ENCODE measurements at places on chromosomes 6 and 20. TPM values are rescaled to one million over a fixed set of nuclear protein-coding genes. Genes with fewer than 3 reads are reported as not detected.

DNA sequence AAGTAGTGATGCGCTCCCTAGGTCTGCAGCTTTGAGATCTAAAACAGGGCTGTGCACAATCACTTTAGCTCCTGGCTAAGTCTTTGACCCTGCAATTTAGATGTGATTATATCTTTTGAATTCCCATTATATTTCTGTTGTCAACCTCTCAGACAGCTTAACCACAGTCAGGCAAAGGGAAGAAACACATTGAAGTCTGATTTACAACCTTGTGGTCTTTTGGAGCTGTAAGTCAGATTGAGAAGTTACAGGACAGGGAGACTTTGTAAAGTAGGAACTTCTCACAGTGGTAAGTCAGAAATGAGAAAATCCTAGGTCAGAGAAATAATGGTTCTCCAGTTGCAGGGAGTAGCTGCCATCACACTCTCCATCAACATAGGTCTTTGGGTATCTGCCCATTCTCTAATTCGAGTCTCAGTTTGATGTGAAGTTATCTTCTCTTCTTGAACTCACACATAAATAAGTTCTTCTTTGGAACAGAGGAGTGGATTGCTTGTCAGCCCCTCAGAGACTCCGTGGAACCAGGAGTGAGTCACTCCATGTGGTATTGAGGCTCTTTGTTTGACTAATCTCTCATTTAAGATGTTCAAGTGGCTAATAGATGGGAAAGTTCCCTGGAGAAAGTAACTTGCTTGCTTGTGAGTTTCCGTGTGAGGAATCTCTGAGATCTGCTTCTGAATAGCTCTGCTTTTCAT, 35.0 kb upstream of the SGK1 start:
- no peak for DNase-seq

- no peak for DNase-seq
Observed at GRCh38 chr20:49340161-49340966, 62.5 kb upstream of the ZNFX1 start.

- DNase-seq, result no peak
Observed at GRCh38 chr20:7710440-7710839, 229.8 kb downstream of the HAO1 start.

DNA sequence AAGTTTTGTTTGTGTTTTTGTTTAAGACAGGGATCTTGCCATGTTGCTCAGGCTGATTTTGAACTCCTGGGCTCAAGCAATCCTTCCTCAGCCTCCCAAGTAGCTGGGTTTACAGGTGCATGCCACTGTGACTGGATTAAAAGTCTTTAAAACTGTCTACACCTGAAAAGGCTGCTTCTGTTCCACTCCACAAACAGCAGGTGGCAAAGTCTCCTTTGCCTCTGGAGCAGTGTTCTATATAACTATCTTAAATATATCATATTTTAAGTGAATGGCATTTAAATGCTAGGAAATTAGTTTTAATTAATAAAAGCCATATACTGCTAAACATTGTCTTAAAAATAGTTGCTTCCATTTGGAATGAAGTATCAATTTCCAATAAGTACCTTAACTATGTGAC, 89.2 kb upstream of the BCLAF1 start:
- no peak for DNase-seq

DNA sequence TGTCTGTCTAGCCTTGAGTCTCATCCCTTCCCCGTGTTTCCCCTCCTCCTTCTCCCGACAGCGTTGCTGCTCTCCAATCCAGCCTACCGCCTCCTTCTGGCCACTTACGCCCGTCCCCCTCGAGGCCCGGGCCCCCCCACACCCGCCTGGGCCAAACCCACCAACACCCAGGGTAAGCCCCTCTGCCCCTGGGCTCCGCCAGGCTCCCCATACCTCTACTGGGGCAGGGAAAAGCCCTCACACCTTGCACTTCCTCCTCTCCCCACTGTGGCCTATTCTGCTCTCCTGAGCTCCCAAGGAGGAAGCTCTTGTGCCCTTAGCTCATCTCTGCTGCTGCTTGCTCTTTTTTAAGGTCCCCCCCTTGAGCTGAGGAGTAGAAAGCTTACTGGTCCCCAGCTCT, 11.0 kb downstream of the DDR1 start:
- no peak for DNase-seq

Gene ABHD16B
- total RNA-seq, result not detected

GRCh38 chr6:38495922-38496635, 143.7 kb downstream of the BTBD9 start:
- DNase-seq, result no peak

DNA sequence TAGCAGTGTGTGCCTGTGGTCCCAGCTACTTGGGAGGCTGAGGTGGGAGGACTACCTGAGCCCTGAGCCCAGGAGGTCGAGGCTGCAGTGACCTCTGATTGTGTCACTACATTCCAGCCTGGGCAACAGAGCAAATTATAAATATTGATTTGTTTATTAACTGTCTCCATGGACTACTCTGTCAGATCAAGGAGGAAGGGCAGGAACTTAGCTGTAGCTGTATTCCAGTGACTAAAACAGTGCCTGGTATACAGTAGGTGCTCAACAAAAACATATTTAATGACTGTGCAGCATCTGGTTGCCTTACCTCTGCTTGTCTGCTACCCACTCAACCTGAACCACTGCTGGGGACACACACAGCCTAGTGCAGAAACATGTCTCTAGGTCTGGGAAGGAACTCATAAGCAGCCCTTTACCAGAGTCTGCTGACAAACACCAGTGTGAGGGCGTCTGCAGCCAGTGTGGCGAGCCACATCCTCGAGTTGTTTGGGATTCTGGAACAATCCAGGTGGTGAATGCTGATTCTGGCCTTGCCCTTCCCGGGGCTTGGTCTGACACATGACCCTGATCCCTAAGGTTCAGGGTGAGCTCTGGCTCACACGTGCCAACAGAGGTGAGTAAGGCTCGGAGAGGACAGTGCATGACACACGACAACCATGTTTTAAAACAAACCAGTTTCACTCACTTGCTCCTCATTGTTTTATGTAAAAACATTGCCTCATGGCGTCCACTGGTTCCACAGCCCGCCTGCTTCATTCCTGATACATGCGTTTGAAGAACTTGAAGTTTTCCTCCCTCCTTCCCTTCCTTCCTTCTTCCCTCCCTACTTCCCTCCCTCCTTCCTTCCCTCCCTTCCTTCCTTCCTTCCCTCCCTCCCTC, 117.9 kb upstream of the ZNF217 start:
- no peak for DNase-seq

GRCh38 chr6:132780770-132781371, 17.6 kb downstream of the SLC18B1 start:
- DNase-seq, result no peak

DNA sequence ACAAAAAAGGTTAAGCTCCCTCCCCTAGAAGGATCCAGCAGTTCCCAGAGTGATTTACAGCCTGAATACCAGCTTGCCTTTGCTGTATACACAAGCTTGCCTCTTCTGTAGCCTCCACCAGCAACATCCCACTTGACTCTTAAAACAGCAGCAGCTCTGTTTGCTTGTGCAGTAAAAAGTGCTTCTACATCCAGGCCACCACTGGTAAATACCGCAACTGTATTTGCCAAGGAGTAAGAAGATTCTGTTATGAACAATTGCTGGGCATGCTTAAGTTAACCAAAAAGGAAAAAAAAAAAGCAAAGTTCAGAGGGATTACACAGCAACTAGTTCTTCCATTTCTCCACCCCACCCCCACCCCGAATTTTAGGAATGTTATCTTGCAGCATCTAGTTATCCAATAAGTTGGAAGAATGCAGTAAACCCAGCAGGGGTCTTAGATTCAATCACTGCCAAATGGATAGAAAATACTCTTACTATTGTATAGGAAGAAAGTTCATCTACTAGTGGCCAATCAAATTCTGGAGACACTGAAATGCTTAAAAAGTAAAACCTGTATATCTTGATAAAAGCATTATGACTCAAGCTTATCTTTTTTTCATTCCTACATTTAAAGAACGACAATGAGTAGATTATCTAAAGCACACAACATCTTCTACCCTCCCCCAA, 4.8 kb downstream of the SALL4 start:
- DNase-seq, result no peak

GRCh38 chr6:122803171-122803661, 14.2 kb downstream of the SMPDL3A start:
- DNase-seq, result no peak

DNA sequence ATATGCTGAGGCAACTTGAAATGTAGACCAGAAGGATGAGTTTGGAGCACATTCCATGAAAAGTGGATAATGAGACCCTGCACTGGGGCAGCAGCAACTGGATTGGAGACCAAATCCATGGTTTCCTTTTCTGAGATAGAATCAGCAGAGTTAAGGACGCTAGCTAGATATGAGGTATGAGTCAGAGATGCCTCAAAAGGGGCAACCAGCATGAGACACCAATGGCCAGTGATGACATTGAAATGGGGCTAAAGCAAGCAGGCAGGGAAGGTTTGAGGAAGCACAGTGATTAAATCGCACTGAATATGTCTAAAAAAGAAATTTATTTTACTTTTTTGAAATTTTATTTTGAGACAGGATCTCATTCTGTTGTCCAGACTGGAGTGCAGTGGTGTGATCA, 802.4 kb downstream of the TFAP2A start:
- no peak for DNase-seq

DNA sequence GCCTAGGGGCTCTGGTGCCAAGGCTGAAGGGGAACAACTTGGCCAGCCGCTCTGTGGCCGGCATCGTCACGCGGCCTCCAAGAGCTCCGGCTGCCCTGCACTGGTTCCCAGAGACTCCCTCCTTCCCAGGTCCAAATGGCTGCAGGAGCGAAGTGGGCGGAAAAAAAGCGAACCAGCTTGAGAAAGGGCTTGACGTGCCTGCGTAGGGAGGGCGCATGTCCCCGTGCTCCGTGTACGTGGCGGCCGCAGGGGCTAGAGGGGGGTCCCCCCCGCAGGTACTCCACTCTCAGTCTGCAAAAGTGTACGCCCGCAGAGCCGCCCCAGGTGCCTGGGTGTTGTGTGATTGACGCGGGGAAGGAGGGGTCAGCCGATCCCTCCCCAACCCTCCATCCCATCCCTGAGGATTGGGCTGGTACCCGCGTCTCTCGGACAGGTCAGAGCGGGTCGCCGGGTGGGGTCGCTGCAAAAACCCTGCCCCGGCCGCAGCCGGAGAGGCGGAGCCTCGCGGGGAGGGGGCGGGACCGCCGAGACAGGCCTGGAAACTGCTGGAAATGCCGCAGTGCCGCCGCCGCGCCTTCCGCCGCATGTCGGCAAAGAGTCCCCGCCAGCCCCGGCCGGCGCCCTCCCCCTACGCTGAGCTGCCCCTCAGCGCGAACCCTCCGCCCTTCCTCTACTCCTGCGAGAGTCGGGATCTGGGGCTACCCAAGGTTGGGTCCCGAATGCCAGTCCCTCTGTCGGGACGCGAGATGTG, 814 bp upstream of the HSP90AB1 start:
- peak; percentile 49 for DNase-seq

DNA sequence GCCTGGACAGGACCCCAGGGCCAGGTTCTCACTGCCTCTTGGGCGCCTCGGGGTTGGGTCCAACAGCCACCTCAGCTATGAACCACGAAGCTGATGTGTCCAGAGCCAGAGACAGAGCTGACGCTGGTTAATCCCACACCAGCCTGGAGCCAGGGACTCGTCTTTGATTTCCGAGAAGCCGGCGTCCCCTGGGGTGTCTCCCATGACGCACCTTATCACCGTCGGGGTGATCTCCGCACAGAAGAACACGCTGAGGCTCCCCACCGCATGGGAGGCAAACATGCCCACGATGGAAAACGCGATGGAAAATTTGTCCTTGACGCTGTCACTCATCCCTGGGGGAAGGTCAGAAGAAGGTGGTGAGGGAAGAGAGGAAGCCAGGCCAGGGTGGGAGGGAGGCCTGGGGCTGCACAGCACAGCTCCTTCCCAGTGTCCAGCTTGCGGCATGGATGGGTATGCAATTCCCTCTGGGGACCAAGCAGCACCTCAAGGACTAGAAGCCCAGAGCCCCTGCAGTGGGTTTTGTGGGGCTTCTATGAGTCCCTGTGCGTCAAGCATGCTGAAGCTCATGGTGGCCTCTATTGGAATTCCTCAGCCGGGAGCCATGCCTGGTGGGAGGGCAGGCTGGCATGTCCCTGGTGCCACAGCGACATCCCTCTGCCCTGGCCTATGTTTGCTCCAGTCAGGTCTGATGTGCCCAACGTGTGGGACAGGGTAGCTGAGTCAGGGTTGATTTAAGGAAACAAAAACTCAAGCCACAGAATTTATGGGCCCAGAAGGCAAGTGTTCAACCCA, 25.1 kb downstream of the PSMG4 start:
- DNase-seq, result no peak

DNA sequence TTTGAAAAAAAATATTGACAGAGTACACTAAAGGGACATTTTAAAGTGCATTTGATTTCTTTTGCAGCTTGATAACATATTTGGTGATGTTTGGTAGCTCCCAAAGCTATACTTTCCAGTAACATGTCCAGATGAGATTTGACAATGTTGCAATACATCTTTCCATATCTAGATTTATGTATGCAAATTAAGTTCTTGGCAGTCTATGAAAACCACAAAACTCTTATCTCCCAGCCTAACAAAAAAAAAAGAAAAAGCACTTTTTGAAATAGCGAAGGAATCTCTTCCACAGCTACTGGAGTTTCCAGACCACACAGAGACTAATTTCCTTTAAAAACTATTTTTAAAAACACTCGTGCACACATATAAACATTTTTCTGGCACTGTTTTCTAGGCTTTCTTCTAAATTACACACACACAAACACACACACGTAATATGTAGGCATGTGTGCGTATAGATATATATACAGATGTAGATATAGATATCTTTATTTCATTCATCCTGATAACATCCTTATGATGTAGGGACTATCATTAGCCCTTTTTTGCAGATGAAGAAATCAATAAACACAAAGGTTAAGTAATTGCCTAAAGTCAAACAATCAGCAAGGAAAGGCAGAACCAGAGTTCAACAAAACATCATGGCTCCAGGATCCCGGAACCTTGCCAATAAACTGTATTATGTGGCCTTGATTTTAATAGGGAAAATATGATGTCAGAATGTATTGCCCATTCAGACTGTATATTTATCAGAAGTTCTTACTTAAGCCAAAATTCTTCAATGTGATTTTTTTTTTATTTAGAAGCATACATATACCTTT, 93.3 kb downstream of the ADGRB3 start:
- no peak for DNase-seq

GRCh38 chr6:52076791-52077179, 10.6 kb downstream of the PKHD1 start:
- DNase-seq, result no peak

Gene RAD21L1
- not detected for total RNA-seq

GRCh38 chr20:50663095-50663821, 28.1 kb downstream of the RIPOR3 start:
- no peak for DNase-seq

- no peak for DNase-seq
Observed at GRCh38 chr6:144416773-144417172, 131.6 kb downstream of the UTRN start.

Gene NRSN1
- total RNA-seq, result not detected

Gene BLTP3A
- total RNA-seq, result 16.1 TPM

Gene BMP6
- total RNA-seq, result 16.2 TPM

- DNase-seq, result no peak
Observed at GRCh38 chr6:53818858-53819609, 24.2 kb downstream of the LRRC1 start.

Gene FABP7
- total RNA-seq, result not detected

GRCh38 chr20:2814587-2815051, at the start of gene C20orf141:
C20orf141 (plus strand) TSS chr20:2814987; CDS start chr20:2815185, 198 bp downstream.
- DNase-seq, result peak; percentile 52

- no peak for DNase-seq
Observed at GRCh38 chr6:22747571-22747970, 178.2 kb downstream of the HDGFL1 start.

Gene SMOC2
- 78.5 TPM for total RNA-seq

Gene TUBB
- total RNA-seq, result 281 TPM
